ENCODE measurements at places on chromosomes 5 and 9.

- no peak for DNase-seq
These were observed 7.5 kb upstream of the ERAP2 start for GRCh38 chr5:96868603-96869371.

GRCh38 chr5:93583768-93584595 lies 960 bp downstream of the NR2F1 start:
- DNase-seq, result no peak

DNA sequence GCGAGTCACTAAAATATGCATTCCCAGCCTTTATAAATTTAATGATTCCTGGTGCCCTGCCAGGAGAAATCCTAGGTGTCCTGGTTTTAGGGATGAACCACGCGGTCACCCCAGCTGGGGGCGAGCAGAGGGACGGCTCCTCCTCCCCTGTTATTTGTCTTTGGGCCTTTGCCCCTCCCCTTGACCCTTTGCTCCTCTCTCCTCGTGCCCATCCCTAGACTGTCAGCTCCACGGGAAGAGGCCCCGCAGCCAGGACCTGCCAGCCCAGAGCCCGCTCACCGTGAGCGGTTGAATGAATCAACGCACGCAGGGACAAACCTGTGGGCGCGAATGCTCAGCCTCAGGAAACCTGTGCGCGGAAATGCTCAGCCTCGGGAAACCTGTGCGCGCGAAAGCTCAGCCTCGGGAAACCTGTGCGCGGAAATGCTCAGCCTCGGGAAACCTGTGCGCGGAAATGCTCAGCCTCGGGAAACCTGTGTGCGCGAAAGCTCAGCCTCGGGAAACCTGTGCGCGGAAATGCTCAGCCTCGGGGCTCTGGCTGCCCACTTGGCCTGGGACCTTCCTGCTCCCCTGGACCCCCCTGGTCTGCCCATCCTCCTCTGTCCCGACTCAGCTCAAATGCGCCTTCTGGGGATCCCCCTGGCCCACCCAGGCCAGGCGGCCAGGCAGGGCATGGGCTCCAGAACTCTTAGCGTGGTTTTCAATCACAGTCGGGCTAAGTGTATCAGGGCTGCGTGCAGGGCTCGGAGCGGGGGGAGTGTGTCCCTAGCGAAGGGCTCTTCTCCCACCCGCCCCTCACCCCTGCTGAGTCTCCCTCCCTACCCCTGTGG lies 140.5 kb upstream of the COL5A1 start:
- no peak for DNase-seq

DNA sequence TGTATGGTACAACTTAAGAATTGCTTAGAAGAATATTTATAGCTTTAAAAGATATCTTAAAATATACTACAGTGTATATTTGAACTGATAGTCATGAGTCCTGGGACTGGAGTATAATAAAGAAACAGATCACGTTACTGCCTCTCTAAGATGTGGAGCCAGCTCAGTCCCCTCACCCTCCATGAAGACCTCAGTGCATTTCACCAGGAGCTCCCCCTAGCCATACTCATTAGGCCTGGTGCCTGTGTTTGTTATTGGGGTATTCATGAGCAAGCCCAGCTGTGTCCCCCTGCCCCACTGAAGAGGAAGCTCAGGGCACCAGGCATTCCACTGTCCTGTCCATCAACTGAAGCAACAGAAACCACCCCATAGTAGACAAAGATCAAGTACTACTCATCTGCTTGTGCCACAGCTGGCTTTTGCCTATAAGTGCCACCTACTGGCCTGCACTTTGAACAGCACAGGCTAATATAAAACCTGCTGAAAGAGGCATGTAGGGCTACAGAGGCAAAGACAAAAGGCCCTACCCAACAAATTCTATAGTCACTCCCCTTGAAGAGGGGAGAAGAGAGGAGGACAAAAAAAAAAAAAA lies 850.2 kb upstream of the NUDT12 start:
- no peak for DNase-seq

DNA sequence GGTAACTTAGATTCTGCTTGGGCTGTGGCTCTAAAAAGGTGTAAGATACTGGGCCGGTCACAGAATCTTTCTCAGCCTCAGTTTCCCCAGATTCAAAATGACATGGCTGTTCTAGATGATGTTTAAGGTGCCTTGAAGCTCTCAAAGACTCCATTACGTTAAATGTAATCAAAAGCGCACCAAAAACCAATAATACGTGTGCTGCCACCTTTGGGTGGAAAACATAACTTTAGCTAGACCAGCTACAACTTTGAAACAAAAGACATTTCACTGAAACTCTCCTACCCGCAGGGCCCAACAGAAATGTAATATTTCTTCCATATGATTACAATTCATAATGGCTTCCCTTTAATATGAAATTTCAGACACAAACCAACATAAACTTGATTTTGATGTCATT lies 35.0 kb upstream of the PCSK5 start:
- no peak for DNase-seq

DNA sequence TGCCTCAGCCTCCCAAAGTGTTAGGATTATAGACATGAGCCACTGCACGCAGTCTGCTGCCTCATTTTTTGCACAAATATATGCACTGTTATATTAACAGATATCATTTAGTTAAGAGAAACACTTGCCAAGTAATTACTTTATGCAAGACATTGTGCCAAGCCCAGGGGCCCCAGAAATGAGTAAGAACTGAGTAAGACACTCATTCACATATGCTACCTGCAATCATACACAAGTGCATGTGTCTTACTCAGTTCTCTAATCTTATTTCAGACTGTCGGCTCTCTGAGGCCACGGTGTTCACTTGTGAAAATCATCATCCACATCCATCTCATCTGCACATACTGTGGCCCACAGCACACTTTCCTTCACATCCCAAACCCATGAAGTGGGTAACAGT lies 16.0 kb downstream of the TRAF1 start:
- no peak for DNase-seq

GRCh38 chr5:176381979-176382378 lies 6.4 kb downstream of the NOP16 start:
- no peak for DNase-seq

DNA sequence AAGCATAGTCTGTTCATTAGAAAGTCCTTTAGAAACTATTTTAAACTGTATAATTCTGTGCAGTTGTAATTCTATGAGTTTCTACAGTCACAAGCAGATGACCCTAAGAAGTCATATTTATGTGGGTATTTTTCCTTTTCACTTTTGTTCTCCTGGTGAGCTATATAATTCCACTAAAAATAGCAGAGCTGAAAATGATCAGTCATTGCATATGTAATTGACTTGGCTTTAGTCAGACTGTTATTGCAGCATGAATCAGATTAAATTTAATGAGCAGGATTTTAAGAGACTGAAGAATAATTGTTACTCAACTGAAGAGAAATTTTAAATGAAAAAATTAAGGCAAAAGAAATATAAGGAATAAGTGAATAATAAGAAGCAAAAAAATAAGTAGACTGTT lies 108.5 kb downstream of the MTREX start:
- no peak for DNase-seq

All from ureter (tissue), 1 donor.